ENCODE measurements at places on chromosomes 5 and 9. TPM values are rescaled to one million over a fixed set of nuclear protein-coding genes. Genes with fewer than 3 reads are reported as not detected.

The IFNB1 gene
- not detected for polyA plus RNA-seq

DNA sequence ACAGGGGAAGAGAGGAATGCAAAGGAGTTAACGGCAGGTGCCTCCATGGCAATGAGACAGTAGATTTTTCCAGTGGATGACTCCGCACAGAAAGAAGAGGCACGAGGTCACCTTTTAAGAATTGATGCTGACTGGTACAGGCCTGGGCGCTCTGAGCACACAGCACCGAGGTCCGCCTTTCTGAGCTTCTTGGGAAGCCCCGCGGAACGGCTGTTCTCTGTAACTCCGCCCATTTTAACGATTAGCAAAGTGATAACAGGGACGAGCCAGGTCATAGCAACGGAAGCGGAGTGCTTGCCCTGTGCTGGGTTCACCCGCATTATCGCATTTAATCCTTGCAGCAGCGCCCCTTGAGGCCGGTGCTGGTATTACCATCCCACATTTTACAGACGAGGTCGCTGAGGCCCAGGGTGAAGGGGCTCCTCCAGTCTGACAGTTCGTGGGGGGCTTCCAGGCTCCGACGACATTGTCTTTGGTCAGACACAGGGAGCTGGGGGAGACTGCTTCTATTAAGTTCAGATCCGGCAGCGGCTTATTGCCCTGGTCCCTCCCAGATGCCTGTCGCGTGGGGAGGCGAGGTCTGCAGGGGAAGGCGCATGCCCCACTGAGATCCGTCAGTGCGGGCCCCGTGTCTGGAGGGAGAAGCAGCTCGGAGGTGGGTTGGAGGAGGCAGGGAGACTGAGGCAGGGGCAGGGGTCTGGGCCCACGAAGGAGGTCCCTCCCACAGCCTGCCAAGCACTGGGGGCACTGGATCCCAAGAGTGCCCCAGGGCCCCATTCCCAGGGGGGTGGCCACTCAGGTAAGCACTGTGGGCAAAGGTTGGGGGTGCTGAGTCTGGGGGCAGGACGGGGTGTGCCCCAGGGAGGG is 22.3 kb upstream of the HMCN2 start:
- peak; percentile 69 for DNase-seq

The GLRA1 gene
- polyA plus RNA-seq = not detected

GRCh38 chr9:124812441-124812876 is 35.5 kb downstream of the OLFML2A start:
- peak; percentile 93 for DNase-seq

DNA sequence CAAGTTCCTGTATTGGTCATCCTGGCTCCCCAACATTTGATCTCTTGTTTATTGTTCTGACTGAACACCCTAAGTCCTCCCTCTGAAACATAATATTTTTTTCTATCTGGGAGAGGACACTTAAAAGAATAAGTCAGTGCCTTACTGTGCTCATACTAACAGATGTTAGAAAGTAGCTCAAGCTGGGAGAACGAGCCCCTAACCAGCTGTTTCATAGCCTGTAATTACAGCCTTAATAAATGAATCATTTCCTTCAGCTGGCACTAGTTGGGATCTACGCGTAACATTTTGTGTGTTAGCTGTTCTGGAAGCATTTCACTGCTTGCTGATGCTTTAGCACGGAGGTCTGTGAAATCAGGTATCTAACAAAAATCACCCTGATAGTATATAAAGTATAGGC is 345.9 kb upstream of the RIOK2 start:
- peak; percentile 90 for DNase-seq

DNA sequence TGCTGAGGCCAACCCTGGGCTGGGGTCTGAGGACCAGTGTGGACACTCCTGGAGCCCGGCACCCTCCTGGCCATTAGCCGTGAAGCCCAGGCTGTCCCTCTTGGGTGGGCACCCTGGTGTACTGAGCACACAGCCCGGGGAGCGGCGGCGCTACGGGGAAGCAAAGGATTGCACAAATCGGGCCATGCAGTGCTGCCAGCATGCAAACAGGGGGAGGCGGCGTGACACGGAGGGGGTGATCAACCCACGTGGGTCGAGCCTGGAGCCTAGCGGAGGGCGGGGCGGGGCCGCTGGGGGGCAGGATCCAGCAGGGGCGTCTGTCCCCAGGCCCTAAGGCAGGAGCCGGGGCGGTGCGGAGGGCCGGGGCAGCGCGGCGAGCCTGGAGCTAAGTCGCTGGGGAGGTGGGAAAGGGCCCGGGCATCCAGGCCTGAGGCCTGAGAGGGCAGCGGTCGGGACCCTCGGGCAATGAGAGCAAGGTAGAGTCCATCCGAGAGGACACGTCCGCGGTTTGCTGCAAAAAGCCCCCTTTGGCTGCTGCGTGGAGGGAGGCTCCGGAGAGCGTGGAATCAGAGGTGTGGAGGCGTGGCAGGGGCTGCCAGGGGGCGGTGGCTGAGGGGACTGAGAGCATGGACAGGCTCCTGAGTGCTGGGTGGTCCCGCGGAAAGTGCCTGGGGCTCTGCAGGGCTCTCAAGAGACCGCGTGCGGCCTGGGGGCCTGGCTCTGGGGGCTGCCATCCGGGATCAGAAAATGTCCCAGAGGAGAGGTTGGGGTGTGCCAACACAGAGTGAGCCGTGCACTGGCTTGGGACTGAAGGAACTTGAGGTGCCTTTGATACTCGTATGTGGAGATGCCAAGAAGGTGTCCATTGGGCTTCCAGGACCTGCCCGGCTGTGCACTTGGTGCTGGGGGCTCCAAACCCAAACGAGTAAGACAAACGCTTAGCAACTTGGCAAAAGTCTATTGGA is 94.2 kb downstream of the BARX1 start:
- DNase-seq = no peak

DNA sequence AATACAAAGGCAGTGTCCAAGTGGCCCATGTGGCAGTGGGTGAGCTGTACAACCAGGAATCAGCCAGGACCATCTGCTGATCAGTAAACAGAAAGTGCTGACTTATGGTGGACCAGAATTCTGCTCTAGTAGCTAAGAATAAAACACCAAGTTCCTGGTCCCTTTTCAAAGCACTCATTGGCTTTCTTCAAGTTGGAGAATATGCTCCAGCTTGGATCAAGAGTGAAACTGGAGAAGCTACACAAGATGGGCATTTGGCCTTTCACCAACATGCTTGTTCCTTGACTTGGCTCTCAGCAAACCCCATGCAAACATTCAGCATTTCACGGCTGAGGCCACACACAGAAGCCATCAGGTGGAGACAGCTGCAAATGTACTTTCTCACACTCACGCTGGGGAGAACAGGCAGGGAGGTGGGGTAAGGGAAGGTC is 32.1 kb downstream of the MARCHF3 start:
- DNase-seq = peak; percentile 71

GRCh38 chr5:159208514-159209437 is 577 bp downstream of the RNF145 start:
- peak; percentile 63 for DNase-seq

DNA sequence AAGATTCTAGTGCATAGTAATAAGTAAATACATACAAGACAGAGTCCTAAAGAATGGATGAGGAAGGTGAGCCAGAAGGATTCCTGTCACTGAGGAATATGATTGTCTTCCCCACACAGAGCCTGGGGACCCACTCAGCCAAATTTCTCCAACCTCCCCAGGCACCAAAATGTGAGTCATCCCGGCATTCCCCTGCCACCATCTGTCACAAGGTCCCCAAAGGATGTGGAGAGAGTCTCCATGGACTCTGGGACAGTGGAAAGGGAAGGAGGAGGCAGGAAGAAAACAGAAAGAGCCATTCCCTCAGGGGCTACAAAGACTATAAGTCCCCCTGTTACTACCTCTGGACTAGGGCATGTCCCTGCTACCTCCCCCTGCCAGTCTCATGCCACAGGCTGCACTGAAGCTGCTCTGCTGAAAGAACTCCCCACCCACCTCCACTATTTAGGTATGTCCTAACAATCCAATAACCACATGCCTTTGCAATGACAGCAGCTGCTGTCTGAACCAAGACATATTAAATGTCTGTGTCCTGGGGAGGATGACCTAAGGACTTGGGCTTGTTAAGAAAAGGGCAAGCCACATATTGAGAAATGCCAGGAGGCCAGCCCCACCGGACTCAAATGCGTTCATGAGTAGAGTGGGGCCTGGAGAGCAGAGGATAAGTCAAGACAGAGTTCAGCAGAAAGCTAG is 10.7 kb upstream of the OR5C1 start:
- peak; percentile 27 for DNase-seq

GRCh38 chr9:30661925-30662324 is 1722.5 kb upstream of the ACO1 start:
- no peak for DNase-seq

DNA sequence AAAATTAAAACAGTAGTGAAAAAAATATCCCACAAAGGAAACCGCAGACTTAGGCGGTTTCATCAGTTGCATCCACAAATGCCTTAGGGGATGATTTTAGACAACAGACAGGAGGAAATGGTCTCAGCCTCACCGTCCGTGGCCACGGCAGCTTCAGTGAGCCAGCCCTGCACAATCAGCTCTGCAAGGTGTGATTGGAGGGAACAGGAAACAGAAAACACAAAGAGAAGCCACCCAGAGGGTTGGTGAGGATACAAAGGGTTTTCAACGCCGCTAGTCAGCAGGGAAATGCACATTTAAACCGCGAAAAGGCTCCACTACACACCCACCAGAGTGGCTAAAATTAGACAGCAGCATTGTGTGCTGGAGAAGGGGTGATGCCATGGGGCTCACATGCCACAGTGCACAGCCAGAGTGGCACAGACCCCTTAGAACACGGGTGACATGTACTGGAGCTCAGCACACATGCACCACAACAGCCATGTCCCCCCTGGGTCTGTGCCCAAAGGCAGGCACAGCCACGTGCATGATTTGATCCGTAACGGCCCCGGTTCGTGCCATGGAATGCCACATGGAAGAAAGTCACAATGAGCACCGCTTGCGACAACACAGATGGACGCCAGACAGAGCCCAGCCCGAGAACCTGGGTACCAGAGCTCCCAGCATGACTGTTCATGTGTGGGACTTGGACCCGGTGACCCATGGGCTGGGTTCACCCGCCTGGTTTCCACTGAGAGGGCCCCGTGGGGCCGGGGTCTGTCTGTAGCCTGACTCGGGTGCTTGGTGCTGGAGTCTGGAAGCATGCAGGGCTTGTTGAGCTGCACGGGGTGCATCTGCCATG is 18.3 kb upstream of the TERT start:
- no peak for DNase-seq

The PCDHA4 gene
- 0.17 TPM for polyA plus RNA-seq

DNA sequence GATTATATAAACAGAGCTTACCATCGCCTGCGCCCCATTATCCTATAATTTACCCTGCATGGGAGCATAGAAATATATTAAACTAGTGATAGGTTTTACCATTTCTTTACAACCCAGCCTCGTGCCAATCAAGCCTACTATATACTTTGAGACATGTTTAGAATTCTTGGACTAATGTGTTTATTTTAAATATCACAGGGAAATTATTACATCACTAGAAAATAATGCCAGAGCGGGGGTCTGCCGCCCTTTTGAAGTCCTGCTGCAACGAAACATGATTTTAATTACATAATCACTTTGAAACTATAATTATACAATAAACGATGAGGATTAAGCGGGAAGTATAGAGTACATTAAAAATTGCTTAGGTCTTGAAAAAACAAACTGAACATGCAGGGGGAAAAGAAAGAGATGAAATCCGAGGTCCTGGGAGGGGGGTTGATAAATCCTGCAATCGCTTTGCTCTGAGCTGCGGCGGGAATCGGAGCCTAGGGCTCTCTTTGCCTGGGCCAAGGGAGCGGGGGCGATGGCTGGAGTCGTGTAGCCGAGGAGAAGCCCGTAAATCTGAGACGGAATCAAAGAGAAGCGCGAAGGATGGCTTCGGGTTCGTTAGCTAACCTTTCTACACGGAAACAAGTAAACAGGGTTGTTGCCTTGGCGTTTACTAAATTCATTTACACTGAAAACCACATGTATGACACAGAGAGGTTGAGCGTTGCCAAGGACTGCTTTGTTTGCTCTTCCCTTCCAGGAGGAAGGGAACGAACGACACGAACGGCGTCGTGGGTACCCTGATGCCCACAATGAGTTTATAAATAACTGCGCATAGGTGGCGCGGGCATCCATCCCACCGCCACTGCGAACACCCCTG is 127.6 kb downstream of the TMEM174 start:
- peak; percentile 19 for DNase-seq

The RNF208 gene
- polyA plus RNA-seq = 5.1 TPM

- no peak for DNase-seq
Measured at GRCh38 chr9:120538339-120538738, 41.6 kb downstream of the CDK5RAP2 start.

- DNase-seq = no peak
Measured at GRCh38 chr9:34686231-34686630, 4.8 kb downstream of the CCL19 start.

- peak; percentile 51 for DNase-seq
Measured at GRCh38 chr9:13960011-13960765, 353.8 kb downstream of the NFIB start.

The SPAG8 gene
- polyA plus RNA-seq = 2.0 TPM

The PCDHB13 gene
- 4.5 TPM for polyA plus RNA-seq

- DNase-seq = no peak
Measured at GRCh38 chr5:113382731-113383130, 52.1 kb downstream of the TSSK1B start.

- peak; percentile 20 for DNase-seq
Measured at GRCh38 chr9:91710158-91710557, 239.9 kb downstream of the ROR2 start.

The ADGRV1 gene
- 1.1 TPM for polyA plus RNA-seq

The ZNG1F gene
- 7.0 TPM for polyA plus RNA-seq

DNA sequence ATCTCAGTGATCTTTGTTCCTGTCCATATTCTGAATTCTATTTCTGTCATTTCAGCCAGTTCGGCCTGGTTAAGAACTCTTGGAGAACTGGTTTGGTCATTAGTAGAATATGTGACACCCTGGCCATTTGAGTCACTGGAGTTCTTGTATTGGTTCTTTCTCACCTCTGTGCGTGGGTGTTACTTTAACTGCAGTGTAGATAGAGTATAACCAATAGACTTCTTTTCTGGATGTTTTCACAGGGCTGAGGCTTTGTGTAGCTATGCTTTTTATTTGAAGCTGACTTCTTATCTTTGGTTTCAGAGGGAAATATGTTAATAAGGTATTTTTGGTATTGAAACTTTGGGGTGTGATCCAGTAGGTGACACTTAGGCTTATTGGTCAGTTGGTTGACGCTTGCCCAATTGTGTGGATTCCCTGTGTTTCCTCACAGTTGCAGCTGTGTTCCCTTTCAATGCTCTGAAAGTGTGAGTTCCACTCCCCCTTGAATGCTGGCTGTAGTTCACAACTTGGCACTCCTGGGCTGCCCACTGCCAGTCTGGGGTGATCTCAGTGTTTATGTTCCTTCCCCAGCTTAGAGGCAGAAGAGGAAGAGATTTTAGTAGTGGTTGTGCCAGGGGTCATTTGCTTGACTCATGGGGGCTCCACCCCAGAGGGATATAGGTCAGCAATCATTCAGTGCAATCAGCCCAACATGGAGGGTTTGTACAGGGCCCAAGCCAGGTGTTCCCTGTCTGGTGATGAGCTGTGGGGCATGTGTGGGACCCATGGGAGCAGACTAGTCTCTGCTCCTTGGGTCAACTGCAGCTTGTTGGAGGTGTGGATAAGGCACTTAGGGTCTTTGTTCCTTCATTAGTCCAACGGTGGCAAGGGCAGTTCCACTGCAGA is 34.9 kb upstream of the TEK start:
- DNase-seq = no peak

All from muscle of leg (tissue), 16 donors.